ENCODE measurements at places on chromosomes 2 and 18. TPM values are rescaled to one million over a fixed set of nuclear protein-coding genes. Genes with fewer than 3 reads are reported as not detected.
A peak's percentile ranks its signal among the peaks of the same experiment; 100 is the strongest.

The XDH gene
- 0.16 TPM for total RNA-seq

The NPHP1 gene
- total RNA-seq, result 1.4 TPM

The MYO7B gene
- 0.23 TPM for total RNA-seq

The FBXO36 gene
- total RNA-seq, result 0.83 TPM

The HSBP1L1 gene
- 21.5 TPM for total RNA-seq

- H3K27me3 ChIP-seq, result peaks cover 24% of the 10 kb centered on the region
- DNase-seq, result no peak
- no peak overlapping the region for H3K4me3 ChIP-seq
Observed at GRCh38 chr2:65501074-65501473, 68.7 kb upstream of the SPRED2 start.

DNA sequence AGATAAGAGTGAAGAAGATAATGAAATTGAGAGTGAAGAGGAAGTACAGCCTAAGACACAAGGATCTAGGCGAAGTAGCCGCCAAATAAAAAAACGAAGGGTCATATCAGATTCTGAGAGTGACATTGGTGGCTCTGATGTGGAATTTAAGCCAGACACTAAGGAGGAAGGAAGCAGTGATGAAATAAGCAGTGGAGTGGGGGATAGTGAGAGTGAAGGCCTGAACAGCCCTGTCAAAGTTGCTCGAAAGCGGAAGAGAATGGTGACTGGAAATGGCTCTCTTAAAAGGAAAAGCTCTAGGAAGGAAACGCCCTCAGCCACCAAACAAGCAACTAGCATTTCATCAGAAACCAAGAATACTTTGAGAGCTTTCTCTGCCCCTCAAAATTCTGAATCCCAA, 15.7 kb downstream of the MSH6 start:
- H3K27ac ChIP-seq, result no peak overlapping the region
- DNase-seq, result no peak
- H3K27me3 ChIP-seq, result no peaks in the 10 kb centered on the region

DNA sequence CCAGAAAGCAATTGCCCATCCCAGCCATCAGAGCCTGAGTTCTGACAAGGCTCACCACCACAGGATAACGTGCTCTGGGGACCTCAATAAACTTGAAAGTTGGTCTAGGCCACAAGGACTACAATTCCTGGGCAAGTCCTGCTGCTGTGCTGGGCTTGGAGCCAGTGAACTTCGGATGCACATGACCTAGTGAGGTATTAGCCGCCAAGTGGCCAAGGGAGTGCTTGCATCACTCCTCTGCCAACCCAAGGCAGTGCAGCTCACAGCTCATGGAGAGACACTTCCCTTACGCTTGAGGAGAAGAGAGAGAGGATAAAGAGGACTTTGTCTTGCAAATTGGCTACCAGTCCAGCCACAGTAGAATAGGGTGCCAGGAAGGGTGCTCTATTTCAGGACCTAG, 219.6 kb downstream of the MBD2 start:
- H3K27me3 ChIP-seq, result peaks cover 4% of the 10 kb centered on the region
- H3K36me3 ChIP-seq, result no peaks in the 10 kb centered on the region
- no peak overlapping the region for H3K4me3 ChIP-seq
- no peak overlapping the region for H3K27ac ChIP-seq

DNA sequence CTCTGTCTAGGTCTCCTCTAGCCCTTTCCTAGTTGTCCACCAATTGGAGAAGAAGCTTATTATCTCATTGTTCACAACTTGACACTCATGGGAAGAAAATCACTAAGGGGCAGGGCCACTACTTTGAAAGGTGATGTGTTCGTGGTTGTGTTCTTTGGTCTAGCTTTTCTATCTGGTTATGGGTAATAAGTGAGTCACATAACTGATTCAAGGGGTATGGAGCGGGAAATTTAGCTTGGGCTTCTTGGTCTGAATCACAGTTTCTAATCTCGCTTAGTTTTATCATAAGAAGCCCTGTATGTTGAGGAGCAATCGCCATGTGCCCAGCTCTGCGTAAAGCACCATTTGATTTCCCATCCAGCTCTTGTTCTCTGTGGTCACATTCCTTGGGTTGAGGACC, 18.7 kb upstream of the DYTN start:
- no peaks in the 10 kb centered on the region for H3K4me1 ChIP-seq
- no peak for DNase-seq
- H3K27me3 ChIP-seq, result peaks cover 27% of the 10 kb centered on the region
- H3K27ac ChIP-seq, result no peak overlapping the region

DNA sequence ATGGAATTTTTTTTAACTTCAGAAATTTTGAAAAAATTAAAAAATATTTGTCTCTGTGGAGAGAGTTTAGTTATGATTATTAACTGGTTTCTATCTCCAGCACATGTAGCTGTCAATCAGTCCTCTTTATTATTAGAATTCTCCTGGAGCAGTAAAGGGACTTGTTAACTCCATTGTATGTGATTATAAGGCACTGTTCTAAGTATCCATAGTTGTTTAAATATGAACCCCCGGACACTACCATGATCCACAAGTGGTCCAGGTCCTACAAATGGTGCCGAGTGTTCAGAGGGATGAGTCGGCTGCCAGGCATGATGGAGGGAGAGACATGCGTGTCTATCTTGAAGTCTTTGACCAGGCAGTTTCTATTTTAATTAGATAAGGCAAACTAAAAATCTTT, 492 bp downstream of the CHRNA1 start:
- DNase-seq, result no peak
- H3K4me1 ChIP-seq, result peaks cover 12% of the 10 kb centered on the region
- peaks cover 17% of the 10 kb centered on the region for H3K27me3 ChIP-seq
- H3K36me3 ChIP-seq, result peaks cover 2% of the 10 kb centered on the region

DNA sequence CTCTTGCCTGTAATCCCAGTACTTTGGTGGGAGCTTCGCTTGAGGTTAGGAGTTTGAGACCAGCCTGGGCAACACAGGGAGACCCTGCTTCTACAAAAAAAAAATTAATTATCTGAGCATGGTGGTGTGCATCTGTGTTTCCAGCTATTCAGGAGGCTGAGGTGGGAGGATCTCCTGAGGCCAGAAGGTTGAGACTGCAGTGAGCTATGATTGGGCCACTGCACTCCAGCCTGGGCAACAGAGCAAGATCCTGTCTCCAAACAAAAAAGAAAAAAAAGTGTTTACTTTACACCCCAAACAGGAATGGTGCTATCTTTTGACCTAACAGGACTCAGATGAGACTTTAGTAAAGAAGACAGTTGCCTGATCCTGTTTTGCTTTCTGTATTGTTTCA, 35.6 kb downstream of the MAL start:
- no peaks in the 10 kb centered on the region for H3K27me3 ChIP-seq
- no peak overlapping the region for H3K4me3 ChIP-seq
- H3K27ac ChIP-seq, result peak overlapping the region; percentile 91
- peaks cover 30% of the 10 kb centered on the region for H3K4me1 ChIP-seq
- no peak for DNase-seq

- H3K4me3 ChIP-seq, result no peak overlapping the region
- peaks cover 66% of the 10 kb centered on the region for H3K27me3 ChIP-seq
- no peaks in the 10 kb centered on the region for H3K4me1 ChIP-seq
- H3K36me3 ChIP-seq, result peaks cover 2% of the 10 kb centered on the region
- no peak for DNase-seq
Observed at GRCh38 chr2:176665086-176665485, 395.8 kb downstream of the MTX2 start.

- DNase-seq, result no peak
- peaks cover 15% of the 10 kb centered on the region for H3K27me3 ChIP-seq
- no peak overlapping the region for H3K27ac ChIP-seq
- no peaks in the 10 kb centered on the region for H3K36me3 ChIP-seq
Observed at GRCh38 chr2:214543386-214543955, 132.6 kb downstream of the VWC2L start.

Data from T-helper 17 cell (primary cell).